ENCODE measurements at places on chromosomes 4 and X.

GRCh38 chr4:139861471-139861870 is 195.9 kb downstream of the MGST2 start:
- DNase-seq, result no peak

DNA sequence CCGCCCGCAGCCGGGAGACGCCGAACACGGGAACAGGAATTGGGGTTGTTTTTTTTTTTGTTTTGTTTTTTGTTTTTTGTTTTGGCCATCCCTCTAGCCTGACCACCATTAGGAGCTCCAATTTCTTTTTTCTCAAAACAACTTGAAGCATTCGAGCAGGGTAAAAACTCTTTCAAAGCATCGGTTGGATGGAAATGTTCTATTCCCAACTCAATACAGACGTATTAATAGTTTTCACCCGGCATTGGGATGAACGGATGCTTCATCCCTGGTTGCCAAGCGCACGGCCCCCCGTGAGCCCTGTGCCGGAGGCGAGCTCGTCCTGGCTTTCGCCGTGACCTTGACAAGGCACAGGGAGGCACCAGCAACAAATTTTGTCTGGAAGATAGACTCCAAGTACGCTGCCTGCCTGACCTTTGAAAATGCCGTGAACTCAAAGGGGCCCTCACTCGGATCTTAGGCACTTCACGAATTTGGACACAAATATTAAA is 352 bp upstream of the MAP3K15 start:
- DNase-seq, result no peak

GRCh38 chr4:8009710-8010511 is 70.2 kb upstream of the AFAP1 start:
- DNase-seq, result no peak

DNA sequence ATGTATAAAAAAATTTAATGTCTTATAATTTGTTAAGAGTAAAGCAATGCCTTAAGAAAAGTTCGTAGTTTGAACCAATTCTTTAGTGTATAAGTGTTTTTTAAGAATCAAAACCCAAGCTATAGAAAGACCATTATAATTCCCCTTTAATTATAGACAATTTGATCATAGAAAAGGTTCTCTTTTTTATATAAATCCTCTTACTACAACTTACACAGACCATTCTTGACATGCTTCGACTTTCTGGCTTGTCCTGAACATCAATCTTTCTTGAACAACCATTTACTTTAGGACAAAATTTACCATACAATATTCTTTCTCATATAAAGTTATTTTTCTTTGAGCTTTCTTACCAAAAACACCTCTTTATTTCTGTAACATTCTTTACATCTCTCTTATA is 330.5 kb upstream of the SPANXN1 start:
- DNase-seq, result no peak

- DNase-seq, result no peak
These were observed 156.4 kb downstream of the AMELX start for GRCh38 chrX:11449613-11450012.

DNA sequence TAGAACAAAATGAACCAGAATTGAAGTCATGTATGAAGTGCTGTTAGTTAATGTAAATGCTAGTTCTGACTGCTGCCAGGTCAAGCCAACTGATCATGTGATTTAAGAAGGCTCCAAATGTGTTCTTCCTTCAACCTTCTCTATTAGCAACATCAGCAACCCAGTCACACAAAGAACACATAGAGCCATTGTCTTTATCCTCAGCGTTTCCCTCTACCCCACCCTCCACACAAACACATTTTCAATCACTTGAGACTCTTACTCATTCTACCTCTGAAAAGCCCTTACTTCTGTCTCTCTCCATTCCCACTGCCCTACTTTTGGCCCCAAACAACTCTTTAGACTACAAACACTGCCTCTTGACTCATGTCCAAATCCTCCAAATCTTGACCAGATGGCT is 89.7 kb upstream of the KDR start:
- DNase-seq, result no peak

DNA sequence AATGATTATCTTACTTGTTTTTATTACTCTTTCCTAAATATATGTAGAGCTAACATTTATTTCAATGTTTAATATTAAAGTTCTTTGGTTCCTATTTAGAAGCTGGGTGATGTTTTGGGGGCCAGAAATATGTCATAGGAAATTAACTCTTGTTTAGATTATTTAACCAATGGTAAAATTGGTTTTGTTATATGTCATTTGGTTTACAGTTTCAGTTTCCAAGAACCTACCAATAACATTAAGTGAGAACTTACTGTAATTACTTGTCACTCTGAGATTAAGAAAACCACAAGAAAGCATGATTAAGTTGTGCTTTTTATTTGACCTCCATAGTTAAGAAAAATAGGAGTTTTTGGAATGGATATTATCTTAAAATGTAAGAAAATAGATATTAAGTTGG is 121.2 kb downstream of the NDST3 start:
- no peak for DNase-seq

GRCh38 chr4:147773261-147774184 is 41.6 kb downstream of the ARHGAP10 start:
- DNase-seq, result peak; percentile 30

DNA sequence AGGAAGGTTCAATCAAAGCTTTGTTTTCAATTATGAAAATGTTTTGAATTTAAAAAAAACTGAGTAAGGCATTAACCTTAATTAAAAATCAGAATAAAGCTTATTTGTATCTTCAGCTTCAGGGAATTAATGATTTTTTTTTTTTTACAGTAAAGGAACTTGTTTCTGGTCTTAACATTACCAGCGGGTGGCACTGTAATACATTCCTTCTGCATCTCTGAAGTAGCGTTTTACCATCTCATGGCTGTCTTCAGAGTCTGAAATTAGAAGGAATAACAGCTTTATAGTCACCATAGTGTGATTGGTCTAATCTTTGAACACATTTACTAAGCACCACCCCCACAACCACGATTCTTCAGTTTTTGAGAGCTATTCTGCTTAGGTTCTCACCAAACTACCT is 102.6 kb downstream of the IL1RAPL2 start:
- DNase-seq, result no peak

GRCh38 chr4:129676934-129677333 is 581.0 kb downstream of the C4orf33 start:
- DNase-seq, result no peak

GRCh38 chrX:7062903-7063302 is 84.6 kb upstream of the STS start:
- no peak for DNase-seq

- no peak for DNase-seq
These were observed 67.8 kb downstream of the ZNF674 start for GRCh38 chrX:46477435-46477834.

DNA sequence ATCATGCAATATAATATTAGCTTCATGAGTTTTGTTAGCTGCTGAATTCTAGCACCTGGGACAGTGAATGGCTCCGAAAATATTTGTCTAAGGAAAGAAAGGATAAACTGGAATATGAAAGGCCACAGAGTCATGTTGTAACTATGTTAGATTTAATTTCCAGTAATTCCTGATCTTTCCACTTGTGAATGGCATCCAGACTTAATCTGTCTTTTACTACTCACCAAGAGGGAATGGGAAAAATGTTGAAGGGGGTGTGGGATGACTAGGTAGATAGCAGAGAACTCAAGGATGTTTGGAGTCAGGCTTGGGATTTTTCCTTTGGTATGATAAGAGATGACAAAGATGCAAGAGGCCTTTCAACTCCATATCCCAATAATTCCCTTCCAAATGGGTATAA is 9.4 kb downstream of the ADH6 start:
- DNase-seq, result peak; percentile 24

GRCh38 chrX:28273736-28274135 is 292.5 kb upstream of the DCAF8L1 start:
- DNase-seq, result no peak

GRCh38 chr4:96525898-96526297 is 686.0 kb downstream of the PDHA2 start:
- DNase-seq, result no peak

GRCh38 chrX:56233682-56234081 is 1.5 kb downstream of the KLF8 start:
- DNase-seq, result peak; percentile 60

DNA sequence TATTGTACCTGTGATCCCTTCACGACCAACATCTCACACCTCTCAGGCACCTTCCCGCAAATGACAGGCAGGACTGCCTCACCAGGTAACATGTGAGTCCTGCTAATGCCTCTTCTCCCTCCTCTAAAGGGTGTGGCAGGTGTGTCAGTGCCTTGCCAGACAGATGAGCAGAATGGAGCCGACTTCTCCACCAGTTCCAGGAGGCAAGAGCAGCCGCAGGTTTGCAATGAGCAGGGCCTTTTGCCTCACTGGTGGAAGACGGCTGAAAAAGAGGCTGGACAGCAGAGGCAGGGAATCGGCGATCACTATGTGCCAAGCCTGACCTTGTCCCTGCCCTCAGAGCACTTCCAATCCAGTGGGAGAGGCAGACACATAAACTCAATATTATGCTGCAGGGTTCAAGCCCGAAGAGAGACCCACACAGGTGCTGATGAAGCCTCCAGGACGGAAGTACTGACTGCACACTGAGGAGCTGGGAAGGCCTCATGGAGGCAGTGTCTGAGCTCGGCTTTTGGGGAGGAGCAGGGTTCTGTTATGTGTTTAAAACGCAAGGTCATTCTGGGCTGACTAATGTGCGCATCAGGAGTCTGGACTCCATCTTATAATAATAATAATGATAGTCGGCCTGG is 57.9 kb downstream of the C4orf50 start:
- no peak for DNase-seq

GRCh38 chr4:101066626-101067170 is 280.6 kb downstream of the PPP3CA start:
- DNase-seq, result no peak

DNA sequence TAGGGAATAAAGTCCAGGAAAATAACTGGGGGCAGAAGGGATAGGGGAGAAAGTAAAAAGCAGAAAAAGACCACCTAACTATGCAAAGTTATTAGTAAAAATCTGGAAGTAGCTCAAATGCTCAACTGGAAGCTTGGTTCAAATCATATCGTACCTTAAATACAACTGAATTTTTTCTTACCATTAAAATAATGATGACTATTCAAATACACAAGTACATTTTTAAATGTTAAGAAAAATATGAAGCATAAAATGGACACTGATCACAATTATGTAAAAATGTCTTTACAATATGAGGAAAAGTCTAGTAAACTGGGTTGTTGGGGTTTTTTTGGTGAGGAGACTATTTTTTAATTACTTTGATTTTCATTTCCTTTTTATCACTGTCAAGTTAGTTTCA is 3.1 kb downstream of the BRWD3 start:
- DNase-seq, result no peak

GRCh38 chrX:13420545-13421183 is 100.8 kb upstream of the ATXN3L start:
- DNase-seq, result no peak

DNA sequence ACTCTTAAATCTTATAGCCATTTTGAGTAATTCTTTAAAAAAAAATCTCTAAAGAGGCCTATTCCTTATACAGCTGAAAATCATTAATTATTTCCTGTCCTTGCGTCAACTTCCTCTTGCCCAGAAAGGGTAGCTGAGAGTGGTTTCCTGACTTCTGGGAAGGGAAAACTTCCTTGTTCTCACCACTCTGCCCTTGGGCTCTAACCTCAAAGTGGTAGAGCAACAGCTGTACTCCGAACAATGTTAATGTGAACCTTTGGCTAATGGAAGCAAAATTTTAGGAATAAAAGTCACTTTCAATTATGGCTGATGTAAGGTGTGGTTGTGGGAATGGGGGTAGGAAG is 15.3 kb downstream of the KLHL2 start:
- DNase-seq, result peak; percentile 12

GRCh38 chrX:150038315-150038714 is 100.0 kb upstream of the EOLA2 start:
- DNase-seq, result no peak

- DNase-seq, result no peak
These were observed 55.8 kb downstream of the WWC2 start for GRCh38 chr4:183154701-183155391.

- no peak for DNase-seq
These were observed 155.9 kb upstream of the CENPE start for GRCh38 chr4:103354006-103354405.

- peak; percentile 90 for DNase-seq
These were observed 39.0 kb upstream of the HGFAC start for GRCh38 chr4:3402491-3403347.
